Stimulated activated CD4-positive, alpha-beta T cell treated with anti-CD3 and anti-CD28 coated beads, Interleukin-12 subunit alpha, Interleukin-12 subunit beta, amount 100 ng/mL, for 48 hours (primary cell): ENCODE measurements at places on chromosomes 7 and 10.

DNA sequence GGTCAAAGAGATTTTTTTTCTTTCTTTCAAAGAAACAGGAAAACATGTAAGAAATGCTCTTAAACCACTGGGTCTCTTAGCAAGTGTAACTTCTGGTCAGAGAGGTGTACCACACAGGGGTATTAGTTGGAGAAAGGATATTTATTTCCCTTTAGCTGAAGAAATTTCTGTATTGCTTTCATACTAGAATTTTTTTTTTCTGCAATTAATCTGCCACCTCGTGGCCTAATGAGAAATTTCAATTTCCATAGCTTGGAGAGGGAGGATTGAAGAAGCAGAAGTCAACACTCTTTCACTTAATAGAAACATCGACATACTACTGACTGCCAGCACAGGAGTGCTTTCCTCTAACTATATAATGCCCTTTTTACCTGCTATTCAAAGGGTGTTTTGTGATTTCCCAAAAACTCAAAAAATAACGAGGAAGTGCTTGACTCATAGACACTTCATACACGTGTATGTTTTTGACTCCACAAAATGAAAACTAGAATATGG is 177.6 kb upstream of the NAMPT start:
- DNase-seq, result no peak

DNA sequence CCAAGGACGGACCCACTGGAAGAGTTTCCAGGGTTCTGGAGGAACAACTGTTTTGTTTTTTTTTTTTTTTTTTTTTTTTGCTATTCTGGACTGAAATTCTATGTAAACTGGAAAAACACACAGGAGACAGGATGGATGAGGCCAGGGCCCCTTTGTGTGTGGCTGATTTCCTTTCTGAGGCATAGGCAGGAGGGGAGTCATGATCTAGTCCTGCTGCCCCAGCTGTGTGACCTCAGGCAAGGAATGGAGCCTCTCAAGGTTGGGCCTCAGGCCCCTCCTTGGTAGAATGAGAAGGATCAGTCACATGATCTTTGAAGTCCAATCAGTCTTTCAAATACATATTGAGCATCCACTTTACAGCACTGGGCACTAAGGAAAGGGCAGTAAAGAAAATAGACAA is 87.6 kb downstream of the SH3PXD2A start:
- DNase-seq, result no peak

- no peak for DNase-seq
Measured at GRCh38 chr7:80661729-80662128, 23.3 kb downstream of the CD36 start.

DNA sequence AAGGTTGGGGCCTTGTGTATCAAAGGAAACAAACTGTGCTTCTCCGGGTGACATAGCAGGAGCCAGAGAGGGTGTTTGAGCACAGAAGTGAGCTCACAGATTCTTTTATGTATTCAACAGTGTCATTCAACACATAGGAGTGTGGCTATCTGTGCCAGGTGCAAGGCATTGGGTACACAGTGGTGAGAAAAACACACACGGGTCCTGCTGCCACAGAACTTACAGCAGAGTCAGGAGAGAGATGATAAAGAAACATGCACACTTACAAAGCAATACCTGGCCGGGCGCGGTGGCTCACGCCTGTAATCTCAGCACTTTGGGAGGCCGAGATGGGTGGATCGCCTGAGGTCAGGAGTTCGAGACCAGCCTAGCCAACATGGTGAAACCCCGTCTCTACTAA is 16.3 kb upstream of the ECHDC3 start:
- no peak for DNase-seq

DNA sequence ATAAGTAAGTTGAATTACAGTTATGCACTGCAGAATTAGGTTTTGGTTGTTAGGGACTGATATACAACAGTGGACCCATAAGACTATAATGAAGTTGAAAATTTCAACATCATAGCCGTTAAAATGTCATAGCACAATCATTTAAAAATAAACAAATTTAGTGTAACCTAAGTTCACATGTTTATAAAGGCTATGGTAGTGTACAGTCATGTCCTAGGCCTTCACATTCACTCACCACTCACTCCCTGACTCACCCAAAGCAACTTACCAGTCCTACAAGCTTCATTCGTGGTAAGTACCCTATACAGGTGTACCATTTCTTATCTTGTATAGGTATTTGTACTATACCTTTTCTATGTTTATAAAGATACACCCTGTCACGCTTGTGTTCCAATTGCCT is 113.7 kb downstream of the RAB11FIP2 start:
- DNase-seq, result no peak

GRCh38 chr10:806451-807162 is 117.1 kb upstream of the DIP2C start:
- DNase-seq, result no peak

GRCh38 chr10:46006219-46006618 is 24.2 kb downstream of the NCOA4 start:
- no peak for DNase-seq

DNA sequence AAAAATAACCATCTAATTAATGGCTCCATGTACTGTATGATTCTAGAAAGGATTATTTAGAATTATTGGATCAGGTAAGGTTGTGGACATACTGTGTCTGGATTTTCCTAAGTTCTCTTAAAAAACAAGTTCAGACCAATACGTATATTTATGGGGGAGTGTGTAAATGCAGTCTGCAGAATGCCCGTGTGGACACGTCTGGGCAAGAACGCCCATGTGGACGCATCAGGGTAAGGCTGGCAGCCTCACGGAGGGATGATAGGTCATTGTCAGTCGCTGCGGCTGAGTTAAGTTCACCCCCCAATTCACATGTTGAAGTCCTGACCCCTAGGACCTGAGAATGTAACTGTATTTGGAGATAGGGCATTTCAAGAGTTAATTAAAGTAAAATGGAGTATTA is 160.0 kb upstream of the SHH start:
- no peak for DNase-seq
